Mucosa of gallbladder (tissue), 1 donor: ENCODE measurements at places on chromosomes 4 and X. TPM values are rescaled to one million over a fixed set of nuclear protein-coding genes. Genes with fewer than 3 reads are reported as not detected.

Gene ATP2B3
- not detected for total RNA-seq

Gene TAF7L
- total RNA-seq, result not detected

Gene COL25A1
- total RNA-seq, result 0.55 TPM

Gene UBE2D3
- total RNA-seq, result 257 TPM

Gene FRMPD3
- total RNA-seq, result 0.17 TPM

Gene ZFP92
- 0.60 TPM for total RNA-seq
